Adrenal gland (tissue), 19 donors: ENCODE measurements at places on chromosomes 1 and 21.
A peak's percentile ranks its signal among the peaks of the same experiment; 100 is the strongest.

DNA sequence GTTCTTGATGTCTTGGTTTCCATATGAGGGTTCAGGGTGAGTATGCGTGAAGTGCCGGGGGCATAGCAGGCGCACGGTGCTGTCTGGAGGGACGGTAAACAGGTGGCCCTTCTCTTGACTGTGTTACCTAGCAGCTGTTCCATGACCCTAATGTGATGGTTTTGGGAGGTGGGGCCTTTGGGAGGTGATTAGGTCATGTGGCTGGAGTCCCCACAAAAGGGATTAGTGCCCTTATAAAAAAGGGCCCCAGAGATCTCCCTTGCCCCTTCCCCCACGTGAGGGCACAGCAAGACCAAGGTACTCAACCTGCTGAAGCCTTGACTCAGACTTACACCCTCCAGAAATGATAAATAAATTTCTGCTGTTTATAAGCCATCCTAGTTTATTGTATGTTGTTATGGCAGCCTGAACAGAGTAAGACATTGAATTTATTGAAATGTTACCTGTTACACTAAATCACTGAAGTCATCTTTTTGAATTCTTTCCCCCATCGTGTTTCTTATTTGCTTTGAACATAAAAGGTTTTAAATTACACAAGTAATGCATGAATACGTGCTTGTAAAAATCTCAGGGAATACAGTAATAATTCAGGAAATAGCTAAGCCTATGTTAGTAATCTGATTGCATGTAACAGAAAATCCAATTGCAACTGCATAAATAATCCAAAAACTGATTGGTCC, 15.6 kb downstream of the TRAPPC10 start:
- H3K4me3 ChIP-seq, result no peak overlapping the region
- DNase-seq, result no peak
- H3K4me1 ChIP-seq, result peaks cover 29% of the 10 kb centered on the region
- no peak overlapping the region for H3K27ac ChIP-seq

- no peak overlapping the region for H3K27ac ChIP-seq
- DNase-seq, result no peak
- peaks cover 8% of the 10 kb centered on the region for H3K27me3 ChIP-seq
- H3K4me1 ChIP-seq, result no peaks in the 10 kb centered on the region
- H3K36me3 ChIP-seq, result no peaks in the 10 kb centered on the region
- H3K4me3 ChIP-seq, result no peak overlapping the region
Measured at GRCh38 chr1:7331926-7332535, 439.1 kb upstream of the VAMP3 start.

DNA sequence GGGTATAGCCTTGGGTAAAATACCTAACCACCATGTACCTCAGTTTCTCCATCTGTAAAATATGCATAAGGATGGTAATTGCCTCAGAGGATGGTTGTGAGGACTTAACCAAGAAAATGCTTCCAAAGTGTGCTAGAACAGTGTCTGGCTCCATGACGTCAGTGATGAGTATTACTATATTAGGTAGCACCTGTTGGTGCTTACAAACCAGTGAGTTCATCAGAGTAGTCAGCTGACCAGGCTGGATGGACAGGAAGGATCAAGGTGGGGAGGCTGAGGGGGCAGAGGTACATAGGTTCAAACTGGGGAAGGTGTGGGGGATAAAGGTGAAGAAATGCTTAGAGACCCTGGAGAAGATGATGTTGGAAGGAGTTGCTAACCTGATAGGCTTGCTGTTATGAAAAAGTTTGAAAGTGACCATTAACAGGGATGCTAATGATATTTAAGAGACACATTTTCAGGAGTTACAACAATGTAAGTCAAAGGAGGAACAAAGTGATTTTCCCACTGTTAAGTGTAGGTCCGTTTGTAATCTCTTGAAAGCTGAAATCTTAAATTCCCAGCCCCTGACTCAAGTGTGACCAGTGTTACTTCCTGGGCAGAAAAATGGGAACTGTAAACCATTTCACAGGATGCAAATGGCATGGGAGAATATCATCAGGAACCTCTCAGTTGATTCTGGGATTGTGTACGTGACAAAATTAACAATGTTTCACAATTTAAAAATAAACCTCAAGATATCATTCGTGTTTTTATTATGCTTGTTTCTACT, 4.4 kb downstream of the NTPCR start:
- H3K27ac ChIP-seq, result no peak overlapping the region
- no peak overlapping the region for H3K4me3 ChIP-seq
- no peaks in the 10 kb centered on the region for H3K36me3 ChIP-seq
- peaks cover 9% of the 10 kb centered on the region for H3K4me1 ChIP-seq
- DNase-seq, result no peak
- no peaks in the 10 kb centered on the region for H3K27me3 ChIP-seq

- H3K27ac ChIP-seq, result no peak overlapping the region
- H3K4me3 ChIP-seq, result no peak overlapping the region
- H3K36me3 ChIP-seq, result no peaks in the 10 kb centered on the region
Measured at GRCh38 chr1:244639561-244639960, 13.4 kb upstream of the DESI2 start.

DNA sequence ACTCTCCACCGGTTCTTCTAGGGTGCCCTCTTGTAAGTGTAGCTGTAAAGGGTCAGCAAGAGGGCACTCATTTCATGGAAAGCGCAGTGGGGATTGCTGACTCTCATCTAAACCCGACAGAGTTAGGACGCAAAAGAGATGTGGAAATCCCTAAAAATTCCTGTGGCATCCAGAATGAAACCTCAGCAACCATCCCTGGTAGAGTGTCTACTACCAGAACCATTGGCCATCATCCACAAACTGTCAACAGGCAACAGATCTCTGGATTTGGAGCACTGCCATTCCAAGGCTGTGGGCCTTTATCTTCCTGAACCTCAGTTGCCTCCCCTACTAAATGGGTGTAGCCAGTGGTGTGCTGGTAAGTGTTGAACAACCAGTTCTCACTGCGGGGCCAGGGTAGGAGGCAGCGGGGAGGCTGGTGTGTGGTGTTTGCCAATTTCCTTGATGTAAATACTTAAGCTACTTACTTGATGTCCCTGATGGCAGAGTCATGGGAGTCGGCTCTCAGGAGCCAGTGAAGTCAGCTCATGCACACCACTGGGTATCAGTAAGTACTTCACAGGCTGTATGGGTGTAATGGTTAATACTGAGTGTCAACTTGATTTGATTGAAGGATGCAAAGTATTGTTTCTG, 195.8 kb downstream of the KAZN start:
- no peaks in the 10 kb centered on the region for H3K27me3 ChIP-seq
- no peaks in the 10 kb centered on the region for H3K36me3 ChIP-seq
- no peak for DNase-seq
- no peak overlapping the region for H3K4me3 ChIP-seq
- H3K27ac ChIP-seq, result no peak overlapping the region
- no peaks in the 10 kb centered on the region for H3K4me1 ChIP-seq

- no peak for DNase-seq
- H3K4me1 ChIP-seq, result no peaks in the 10 kb centered on the region
- no peak within 1 kb of the TSS for H3K4me3 ChIP-seq
- no peaks in the 10 kb centered on the region for H3K36me3 ChIP-seq
Measured at GRCh38 chr1:158830904-158831507, at the start of gene MNDA. Gene MNDA, plus strand, starts transcription at chr1:158831351. Its CDS starts 10,803 bp downstream, at chr1:158842154.

- H3K27ac ChIP-seq, result no peak overlapping the region
- H3K27me3 ChIP-seq, result peaks cover 3% of the 10 kb centered on the region
- no peak for DNase-seq
- H3K4me1 ChIP-seq, result no peaks in the 10 kb centered on the region
Measured at GRCh38 chr21:37710546-37711285, 205.5 kb downstream of the KCNJ6 start.

GRCh38 chr1:244817415-244817894, 18.0 kb upstream of the COX20 start:
- peak; percentile 54 for DNase-seq
- H3K36me3 ChIP-seq, result no peaks in the 10 kb centered on the region
- H3K27ac ChIP-seq, result peak overlapping the region; percentile 17
- H3K4me3 ChIP-seq, result no peak overlapping the region
- no peaks in the 10 kb centered on the region for H3K4me1 ChIP-seq
